Neuronal stem cell (in vitro differentiated cells): ENCODE measurements at places on chromosomes 16 and 17.

GRCh38 chr16:24853169-24853824, 7.5 kb downstream of the SLC5A11 start:
- no peak overlapping the region for H3K4me3 ChIP-seq
- peaks cover 5% of the 10 kb centered on the region for H3K27me3 ChIP-seq
- H3K36me3 ChIP-seq: no peaks in the 10 kb centered on the region
- H3K4me1 ChIP-seq: no peaks in the 10 kb centered on the region
- H3K27ac ChIP-seq: no peak overlapping the region

- no peak overlapping the region for H3K4me3 ChIP-seq
- no peaks in the 10 kb centered on the region for H3K27me3 ChIP-seq
- H3K4me1 ChIP-seq: peaks cover 4% of the 10 kb centered on the region
Observed at GRCh38 chr17:20153231-20153630, 144.1 kb downstream of the SPECC1 start.

DNA sequence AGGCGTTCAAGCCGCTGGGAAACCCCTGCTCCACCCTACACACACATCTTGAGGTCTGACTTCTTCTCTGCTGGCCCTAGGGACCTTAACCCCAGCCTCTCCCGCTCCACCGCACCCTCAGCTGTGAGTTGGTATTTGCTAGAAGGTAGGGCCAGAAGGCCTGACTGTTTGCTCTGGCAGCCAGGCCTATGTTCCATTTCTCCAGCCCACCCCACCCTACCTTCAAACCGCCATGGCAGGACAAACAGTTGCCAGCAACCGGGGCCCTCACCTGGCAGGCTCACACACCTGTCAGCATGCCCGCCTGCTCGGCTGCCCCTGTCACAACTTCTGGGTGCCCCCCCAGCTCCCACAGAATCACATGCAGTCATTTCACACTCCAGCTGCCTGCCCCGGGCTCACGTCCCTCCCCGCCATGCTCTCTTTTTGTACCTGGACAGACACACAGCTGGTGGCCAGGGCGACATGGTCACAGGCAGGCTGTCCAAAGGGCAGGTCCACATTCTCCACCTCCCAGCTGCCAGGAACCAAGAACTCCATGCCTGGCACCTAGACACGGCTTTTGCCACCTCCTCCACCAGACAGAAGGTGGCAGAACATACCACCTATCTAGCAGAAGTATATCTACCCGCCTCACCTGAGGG, 2.6 kb upstream of the ATP2A3 start:
- H3K27ac ChIP-seq: no peak overlapping the region
- no peak overlapping the region for H3K4me3 ChIP-seq
- no peaks in the 10 kb centered on the region for H3K4me1 ChIP-seq
- DNase-seq: no peak
- no peaks in the 10 kb centered on the region for H3K36me3 ChIP-seq

GRCh38 chr16:23362460-23363317, 60.6 kb downstream of the SCNN1B start:
- H3K27ac ChIP-seq: no peak overlapping the region
- no peaks in the 10 kb centered on the region for H3K4me1 ChIP-seq

GRCh38 chr17:33046361-33047255, 55.0 kb downstream of the SPACA3 start:
- no peak overlapping the region for H3K4me3 ChIP-seq
- no peaks in the 10 kb centered on the region for H3K36me3 ChIP-seq
- H3K27ac ChIP-seq: no peak overlapping the region
- H3K27me3 ChIP-seq: no peaks in the 10 kb centered on the region
